ENCODE measurements at places on chromosomes 7 and 10. TPM values are rescaled to one million over a fixed set of nuclear protein-coding genes. Genes with fewer than 3 reads are reported as not detected.

INMT gene
- 0.94 TPM for total RNA-seq

DNA sequence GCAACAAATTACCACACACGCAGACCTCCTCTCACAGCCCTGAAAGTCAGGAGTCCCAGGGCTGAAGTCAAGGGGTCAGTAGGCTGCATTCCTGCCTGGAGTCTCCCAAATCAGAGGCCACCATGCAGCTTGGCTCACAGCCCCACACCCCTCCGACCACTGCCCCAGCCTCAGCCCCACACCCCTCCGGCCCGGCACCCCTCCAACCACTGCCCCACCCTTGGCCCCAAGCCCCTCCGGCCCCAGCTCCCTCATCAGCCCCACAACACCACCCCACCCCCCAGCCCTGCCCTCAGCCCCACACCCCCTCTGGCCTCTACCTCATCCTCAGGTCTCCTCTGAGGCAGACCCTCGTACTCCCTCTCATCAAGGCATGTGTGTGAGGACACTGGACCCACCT, 85.7 kb downstream of the DIP2C start:
- H3K27ac ChIP-seq = no peak overlapping the region
- no peaks in the 10 kb centered on the region for H3K27me3 ChIP-seq
- H3K4me3 ChIP-seq = no peak overlapping the region
- no peaks in the 10 kb centered on the region for H3K36me3 ChIP-seq
- no peaks in the 10 kb centered on the region for H3K4me1 ChIP-seq

DNA sequence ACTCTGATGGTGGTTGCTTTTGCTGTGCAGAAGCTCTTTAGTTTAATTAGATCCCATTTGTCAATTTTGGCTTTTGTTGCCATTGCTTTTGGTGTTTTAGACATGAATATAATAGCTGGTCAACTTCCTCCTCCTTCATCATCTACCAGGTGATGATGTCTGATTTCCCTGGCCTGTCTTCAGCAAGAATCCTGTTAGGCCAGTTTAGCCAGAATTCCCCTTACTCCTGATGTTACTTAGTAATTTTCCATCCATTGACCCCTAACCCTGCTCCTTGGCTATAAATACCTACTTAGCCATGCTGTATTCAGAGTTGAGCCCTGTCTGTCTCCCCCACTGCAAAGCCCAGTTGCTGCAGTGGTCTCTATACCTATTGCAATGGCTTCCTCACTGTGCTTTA, 91.4 kb downstream of the ZNF777 start:
- H3K36me3 ChIP-seq = no peaks in the 10 kb centered on the region
- H3K27me3 ChIP-seq = no peaks in the 10 kb centered on the region
- no peak overlapping the region for H3K4me3 ChIP-seq
- H3K27ac ChIP-seq = no peak overlapping the region
- no peak for DNase-seq
- H3K4me1 ChIP-seq = no peaks in the 10 kb centered on the region

- H3K27ac ChIP-seq = no peak overlapping the region
- DNase-seq = peak; percentile 78
These were observed 2.3 kb upstream of the NOS3 start for GRCh38 chr7:150988230-150989226.

Data from thymus (tissue), 14 donors.